ENCODE measurements at places on chromosomes 4 and X.

DNA sequence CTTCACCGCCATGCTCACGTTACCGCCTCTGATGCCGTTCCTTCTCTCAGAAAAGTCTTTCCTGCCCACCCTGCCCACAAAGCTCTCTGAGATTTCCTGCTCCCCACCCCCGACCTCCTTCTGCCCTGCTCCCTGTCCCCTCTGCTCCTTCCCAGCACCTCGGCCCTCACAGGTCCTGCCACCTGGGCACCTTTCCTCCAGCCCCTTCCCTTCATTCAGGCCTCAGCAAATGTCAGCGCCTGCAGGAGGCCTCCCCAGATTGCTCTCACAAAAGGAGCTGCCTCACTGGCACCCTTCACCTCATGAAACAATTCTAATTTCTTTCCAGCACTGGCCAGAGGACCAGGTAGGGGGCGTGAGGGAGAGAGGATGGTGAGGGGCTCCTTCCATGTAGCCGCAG is 33.6 kb upstream of the MXD4 start:
- no peak for DNase-seq

DNA sequence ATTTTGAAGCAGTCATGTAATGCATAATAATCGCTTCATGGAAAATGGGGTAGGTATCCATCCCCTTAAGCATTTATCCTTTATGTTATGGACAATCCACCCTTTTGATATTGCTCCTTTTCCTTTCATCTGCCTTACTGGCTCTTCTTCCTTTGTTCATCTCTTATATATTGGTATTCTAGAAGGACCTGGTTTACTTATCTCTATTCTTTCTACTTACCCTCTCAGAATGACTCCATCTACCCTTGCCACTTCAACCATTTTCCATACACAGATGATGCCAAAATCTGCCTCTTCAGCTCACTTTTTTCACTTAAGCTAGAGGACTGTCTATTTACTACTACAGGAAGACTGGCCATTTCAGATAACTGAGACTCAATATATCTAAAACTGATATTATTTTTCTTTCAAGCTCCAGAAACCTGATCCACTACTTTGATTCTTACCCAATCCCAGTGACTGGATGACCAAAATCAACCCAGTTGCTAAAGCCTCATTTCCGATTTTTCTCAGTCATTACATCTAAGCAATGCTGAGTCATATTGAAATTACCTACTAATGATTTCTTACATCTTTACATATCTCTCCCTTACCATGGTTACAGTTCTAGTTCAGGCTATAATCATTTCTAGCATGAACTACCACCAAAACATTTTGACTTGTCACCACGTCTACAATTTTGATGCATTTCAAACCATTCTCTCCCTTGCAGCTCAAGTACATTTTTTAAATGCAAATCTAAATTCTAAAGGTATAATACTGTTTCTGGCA is 93.7 kb downstream of the FAAH2 start:
- DNase-seq, result no peak

- peak; percentile 1 for DNase-seq
Observed at GRCh38 chrX:5057786-5058185, 1170.9 kb downstream of the NLGN4X start.

GRCh38 chr4:5717449-5718158 is 6.6 kb downstream of the EVC start:
- DNase-seq, result no peak

DNA sequence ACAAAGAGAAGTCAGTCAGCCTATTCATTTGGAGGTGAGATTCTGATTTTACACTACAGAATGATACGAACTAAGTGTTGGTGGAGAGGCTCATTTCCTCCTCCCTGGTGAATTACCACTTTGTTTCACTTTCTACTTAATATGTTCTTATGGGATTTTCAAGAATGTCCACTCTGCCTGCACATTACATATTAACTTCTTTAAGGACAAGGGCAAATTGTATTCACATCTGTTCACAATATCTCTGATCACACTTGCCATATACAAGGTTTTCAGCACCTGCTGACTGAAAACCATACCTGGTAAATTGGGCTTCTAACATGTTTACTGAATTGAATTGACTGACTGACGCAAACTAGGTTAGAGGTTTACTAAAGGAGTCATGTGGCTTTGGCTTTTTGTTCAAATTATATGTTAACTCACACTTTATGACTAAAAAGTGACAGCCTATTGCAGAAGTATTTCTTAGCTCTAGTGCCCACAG is 188.4 kb upstream of the MBNL3 start:
- DNase-seq, result no peak

DNA sequence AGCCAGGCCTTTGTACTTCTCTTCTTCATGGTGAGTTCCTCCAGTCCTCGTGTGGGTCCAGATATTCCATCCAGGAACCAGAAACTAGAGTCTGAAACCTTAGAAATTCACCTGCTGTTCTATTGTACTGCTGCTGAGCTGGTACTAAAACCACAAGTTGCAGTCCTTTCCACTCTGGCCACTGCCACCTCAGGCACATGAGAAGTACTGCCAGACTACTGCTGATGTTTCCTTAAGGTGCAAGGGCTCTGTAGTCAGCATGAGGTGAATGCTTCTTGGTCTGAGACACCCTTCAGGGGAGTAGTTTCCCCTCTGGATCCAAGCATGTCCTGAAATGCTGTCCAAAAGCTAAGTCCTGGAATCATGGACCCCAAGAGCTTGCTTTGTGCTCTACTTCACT is 399.6 kb upstream of the CT83 start:
- no peak for DNase-seq

Data from fibroblast of pulmonary artery (primary cell).